Activated T-helper 1 cell treated with Interleukin-2 at 50 U/mL for 16 hours (primary cell): ENCODE measurements at places on chromosomes 2 and 18.

DNA sequence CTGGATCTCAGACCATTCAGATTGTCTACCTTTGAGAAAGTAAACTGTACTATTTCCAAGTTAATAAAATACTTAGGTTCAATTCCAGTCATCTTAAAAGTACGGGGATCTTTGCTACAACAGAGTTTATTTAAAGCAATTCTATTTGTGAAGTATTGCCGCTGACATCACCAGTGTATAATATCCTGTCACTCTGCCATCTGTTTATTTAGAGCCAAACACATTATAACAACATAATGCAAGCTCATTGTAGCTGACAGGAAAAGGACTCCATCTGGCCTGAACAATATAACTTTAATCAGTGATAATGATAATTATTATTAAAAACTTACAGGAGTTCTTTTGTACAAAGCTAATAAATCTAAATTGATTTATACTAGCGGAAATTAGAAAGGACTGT lies 786.8 kb downstream of the ERBB4 start:
- DNase-seq = no peak

GRCh38 chr2:222827417-222827816 lies 33.4 kb upstream of the ACSL3 start:
- no peak for DNase-seq

- DNase-seq = no peak
Measured at GRCh38 chr2:145595296-145595695, 1075.4 kb upstream of the ZEB2 start.

GRCh38 chr2:25314514-25315315 lies 27.0 kb downstream of the DNMT3A start:
- peak; percentile 50 for DNase-seq

DNA sequence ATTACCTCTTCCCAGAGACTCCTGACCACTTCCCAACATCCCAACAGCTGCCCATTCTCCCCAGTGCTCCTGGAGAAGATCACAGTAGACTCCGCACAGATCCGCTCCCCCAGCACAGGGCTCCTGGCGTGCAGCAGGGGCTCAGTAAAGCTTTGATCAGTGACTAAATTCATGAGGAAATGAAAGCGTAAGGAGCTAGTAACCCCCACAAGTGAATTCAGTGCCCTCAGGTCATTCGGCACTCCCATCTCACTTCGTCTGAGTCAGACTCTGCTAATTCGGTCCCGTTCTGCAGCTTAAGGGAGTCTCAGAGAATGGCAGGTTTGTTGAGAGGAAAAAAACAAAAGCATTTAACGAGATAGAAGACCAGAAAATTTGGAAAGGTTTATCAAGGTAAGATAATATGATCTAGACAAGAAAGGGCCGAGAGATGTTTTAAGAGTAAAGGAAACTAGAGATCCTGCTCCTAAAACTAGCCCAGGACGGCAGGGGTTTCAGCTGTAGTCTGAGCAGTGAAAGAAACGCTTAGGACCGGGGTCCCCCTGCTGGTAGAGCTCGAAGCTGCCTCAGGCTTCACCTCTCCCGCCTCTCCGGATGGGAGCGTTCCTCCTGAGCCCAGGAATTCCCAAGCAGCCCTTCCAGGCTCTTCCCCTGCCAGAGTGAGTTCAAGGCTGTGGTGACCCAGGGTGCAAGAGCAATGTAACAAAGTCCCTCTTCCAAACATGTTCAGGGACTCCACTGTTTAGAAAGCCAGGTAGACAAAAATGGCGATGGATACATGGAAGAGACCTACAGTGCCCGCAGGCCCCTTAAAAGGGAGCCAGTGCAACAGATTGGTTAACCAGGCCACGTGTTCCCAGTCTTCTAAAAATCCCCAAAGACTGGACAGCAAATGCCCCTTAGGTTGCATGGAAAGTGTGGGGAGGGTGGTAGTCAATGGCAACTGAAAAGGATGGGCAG lies 127.3 kb downstream of the DNER start:
- DNase-seq = no peak

DNA sequence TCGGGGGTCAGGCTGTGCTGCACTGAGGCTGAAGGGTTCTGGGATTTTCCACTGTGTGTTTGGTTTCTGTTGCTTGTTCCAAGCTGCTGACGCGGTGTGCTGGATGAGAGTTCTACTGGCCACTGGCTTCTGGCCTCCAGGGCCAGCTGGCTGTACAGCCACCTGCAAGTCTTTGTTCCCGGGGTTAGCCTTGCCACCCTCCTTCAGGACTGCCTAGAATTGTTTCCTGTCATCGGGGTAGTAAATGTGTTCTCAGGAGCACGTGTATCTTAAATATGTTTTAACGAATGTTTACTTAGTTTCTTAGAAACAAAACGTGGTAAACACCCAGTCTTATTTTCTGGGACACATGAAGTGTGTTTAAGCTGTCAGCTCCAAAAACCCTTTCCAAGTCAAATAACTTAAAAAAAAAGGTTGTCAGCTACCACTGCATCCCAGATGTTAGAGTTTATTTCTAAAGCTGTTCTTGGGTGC lies 231.2 kb downstream of the AGAP1 start:
- DNase-seq = no peak

- no peak for DNase-seq
Measured at GRCh38 chr18:50869150-50869549, 9.8 kb upstream of the ME2 start.

GRCh38 chr2:6885551-6885950 lies 8.0 kb downstream of the RSAD2 start:
- no peak for DNase-seq

- no peak for DNase-seq
Measured at GRCh38 chr18:31950583-31950982, 7.7 kb upstream of the TRAPPC8 start.

DNA sequence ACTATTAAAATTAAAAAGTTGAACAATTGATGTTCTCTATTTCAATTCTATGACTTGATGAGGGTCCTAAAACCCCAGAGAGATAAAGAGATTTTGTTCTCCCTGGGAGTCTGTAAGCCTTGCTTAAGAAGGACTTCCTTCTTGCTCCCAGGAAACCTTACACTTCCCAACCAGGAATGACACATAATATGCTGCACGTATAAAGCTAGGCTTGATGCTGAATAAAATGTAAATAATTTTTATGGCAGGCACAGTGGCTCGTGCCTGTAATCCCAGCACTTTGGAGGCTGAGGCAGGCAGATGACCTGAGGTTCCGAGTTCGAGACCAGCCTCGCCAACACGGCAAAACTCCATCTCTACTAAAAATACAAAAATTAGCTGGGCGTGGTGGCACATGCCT lies 27.8 kb downstream of the SPIRE1 start:
- DNase-seq = no peak

- no peak for DNase-seq
Measured at GRCh38 chr18:49728542-49728941, 84.8 kb downstream of the ACAA2 start.

DNA sequence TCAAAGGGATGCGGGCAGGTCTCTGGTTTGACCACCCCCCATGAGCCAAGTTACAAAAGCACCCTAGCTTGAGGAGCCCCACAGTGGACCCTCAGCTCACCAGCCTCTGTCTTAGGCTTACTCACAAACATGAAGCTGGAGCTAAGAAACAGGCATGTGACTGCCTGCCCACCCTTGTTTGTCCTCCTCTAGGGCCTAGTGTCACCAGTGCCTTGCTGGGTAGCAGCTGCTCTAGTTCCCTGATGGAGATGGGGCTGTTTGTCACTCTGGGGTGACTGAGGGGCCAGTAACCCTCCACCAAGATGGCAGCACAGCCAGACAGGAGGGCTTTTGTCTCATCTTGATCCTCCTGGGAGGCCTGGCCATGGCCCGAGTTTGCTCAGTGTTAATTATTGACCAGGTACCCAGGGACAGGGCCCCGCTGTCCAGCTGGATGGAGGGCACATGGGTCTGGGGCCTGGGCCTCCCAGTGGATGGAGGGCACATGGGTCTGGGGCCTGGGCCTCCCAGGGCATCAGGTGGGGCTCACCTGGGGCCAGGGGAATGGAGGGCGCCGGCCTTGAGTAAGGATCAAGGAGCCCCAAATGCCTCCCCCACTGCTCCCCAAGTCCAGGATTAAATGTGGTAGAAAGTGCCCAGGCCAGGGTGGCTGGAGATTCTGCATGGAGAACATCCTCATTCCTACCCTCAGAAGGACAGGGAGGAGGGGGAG lies 185.9 kb upstream of the HAAO start:
- DNase-seq = no peak

- no peak for DNase-seq
Measured at GRCh38 chr18:48619501-48619900, 80.7 kb downstream of the CTIF start.

- DNase-seq = no peak
Measured at GRCh38 chr18:43760010-43760409, 482.7 kb upstream of the SYT4 start.

GRCh38 chr2:178418426-178418825 lies 32.5 kb downstream of the PRKRA start:
- DNase-seq = no peak

DNA sequence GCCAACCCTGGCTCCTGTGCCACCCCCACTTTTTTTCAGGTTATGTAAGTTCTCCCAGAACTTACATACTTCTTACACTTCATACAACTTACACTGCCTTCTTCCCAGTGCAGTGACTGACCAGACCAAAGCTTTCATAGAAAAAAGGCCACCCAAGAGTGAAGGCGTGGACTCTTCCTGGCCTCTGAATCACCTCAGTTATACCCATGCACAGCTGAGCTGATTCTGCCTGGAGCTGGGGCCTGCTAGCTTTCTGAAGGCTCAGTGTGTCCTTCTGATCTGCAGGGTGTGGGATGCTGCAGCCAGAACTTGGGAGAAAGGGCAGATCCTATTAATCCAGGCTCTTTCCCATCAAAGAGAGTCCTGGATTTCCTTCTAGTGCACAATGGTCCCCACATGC lies 216.1 kb downstream of the TTC32 start:
- no peak for DNase-seq

DNA sequence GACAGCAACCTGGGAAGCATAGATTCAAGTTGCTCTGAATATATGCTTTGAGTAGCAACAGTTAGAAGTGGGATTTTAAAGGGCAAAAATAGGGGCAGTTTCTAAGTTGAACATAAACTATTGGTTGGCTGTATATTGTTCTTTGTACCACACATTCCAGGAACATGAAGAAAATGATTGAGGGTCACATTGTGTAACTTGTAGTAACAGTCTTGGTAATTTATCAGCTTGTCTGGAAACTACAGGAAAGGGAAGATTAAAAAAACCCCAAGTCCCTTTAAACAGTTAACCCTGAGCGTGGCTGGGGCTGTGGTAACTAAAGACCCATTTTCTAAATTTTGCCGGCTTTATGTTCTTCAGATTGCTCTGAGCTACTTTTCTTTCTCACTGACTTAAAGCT lies 7.4 kb downstream of the PLEKHB2 start:
- DNase-seq = no peak

GRCh38 chr18:24853076-24853475 lies 392.6 kb downstream of the HRH4 start:
- DNase-seq = no peak

GRCh38 chr18:65468881-65469280 lies 281.9 kb upstream of the CDH7 start:
- no peak for DNase-seq

- DNase-seq = no peak
Measured at GRCh38 chr2:177325554-177325953, 61.0 kb upstream of the NFE2L2 start.

GRCh38 chr18:11807233-11807632 lies 44.0 kb upstream of the CHMP1B start:
- no peak for DNase-seq

DNA sequence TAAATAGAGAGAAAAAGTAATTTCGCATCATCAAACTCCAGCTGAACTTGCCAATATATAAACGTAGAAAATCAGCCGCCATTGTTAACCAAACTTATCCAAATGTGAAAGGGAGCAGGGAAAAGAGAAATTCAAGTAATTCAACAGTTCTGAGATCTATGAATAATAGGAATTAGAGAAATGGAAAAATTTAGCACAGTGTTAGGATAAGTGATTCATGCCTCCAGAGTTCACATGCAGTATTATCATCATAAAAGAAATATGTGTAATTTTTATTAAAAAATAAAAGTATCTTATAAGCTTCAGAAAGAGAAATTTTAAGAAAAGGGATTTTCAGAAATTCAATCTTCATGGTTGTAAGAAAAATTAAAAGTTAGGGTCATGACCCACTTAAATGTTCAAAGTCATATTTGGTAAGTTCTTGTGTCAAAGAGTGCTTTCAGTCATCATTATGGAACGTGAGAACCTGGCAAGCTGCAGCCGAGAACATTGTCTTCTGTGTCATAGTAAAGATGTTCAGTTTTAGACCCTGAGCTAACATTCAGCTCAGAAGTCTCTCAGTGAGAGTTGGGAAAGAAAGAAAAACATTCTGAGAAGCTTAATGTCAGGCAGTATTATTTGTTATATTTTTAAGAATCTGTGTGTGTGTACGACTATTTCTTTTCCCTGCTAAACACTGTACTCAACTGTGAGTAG lies 414.3 kb upstream of the RGPD4 start:
- DNase-seq = no peak

DNA sequence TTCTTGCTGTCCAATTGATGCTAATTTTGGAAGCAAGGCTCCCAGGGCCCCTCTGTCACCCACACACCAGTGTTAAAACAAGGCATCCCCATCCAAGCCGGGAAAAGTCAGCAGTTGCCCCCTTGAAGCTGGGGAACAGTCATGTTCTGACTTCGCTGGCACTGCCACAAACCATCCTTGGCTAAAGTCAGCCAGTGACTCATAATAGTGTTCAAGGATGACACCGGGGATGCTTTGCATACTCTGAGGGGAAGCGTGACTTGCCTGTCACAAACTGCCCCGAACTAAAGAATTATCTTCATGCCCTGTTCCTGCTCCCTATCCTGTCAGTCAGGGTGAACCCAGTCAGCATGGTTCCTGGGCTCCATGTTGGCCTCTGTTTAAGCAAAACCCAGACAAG lies 37.0 kb downstream of the TGFA start:
- DNase-seq = no peak

GRCh38 chr2:14237902-14238301 lies 394.6 kb upstream of the LRATD1 start:
- DNase-seq = no peak

DNA sequence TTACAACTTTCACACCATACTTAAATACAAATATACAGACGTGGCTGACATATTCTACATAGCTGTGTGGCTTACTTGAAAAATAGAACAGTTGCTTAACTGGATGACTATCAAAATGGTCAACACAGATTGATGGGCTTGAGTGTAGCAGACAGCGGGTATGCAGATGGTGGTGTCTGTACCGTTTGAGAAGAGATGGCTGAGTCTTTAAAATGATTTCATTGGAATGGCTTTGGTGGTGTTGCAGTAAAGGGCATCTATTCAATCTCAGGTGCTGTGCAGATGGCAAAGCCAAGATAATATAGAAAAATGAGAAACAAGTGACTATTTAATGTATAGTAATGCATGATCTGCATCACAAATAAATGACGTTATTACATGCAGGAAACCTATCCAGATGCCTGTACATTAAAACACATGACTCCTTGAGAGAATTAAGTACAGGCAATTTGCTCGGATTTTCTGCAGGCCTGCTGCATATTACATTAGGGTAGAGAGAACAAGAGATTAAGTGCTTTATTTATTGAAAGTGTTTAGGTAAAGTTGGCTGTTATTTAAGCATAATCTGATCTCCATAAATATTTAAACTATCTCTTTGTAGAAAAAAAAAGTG lies 68.5 kb downstream of the AGPS start:
- DNase-seq = no peak

- DNase-seq = no peak
Measured at GRCh38 chr2:45698554-45698953, 47.1 kb downstream of the PRKCE start.
